Uterus (tissue), 4 donors: ENCODE measurements at places on chromosomes 4 and X. TPM values are rescaled to one million over a fixed set of nuclear protein-coding genes. Genes with fewer than 3 reads are reported as not detected.

AFM gene
- total RNA-seq, result not detected

TIGD2 gene
- 8.4 TPM for total RNA-seq

SPACA5 gene
- not detected for total RNA-seq

- H3K36me3 ChIP-seq, result no peaks in the 10 kb centered on the region
- H3K4me3 ChIP-seq, result no peak overlapping the region
- H3K27ac ChIP-seq, result peak overlapping the region; percentile 75
Measured at GRCh38 chrX:132119283-132119682, 8.5 kb downstream of the FRMD7 start.

GRCh38 chr4:168306476-168306875, 12.1 kb downstream of the DDX60 start:
- no peaks in the 10 kb centered on the region for H3K4me1 ChIP-seq
- H3K27ac ChIP-seq, result no peak overlapping the region
- no peaks in the 10 kb centered on the region for H3K27me3 ChIP-seq
- H3K36me3 ChIP-seq, result no peaks in the 10 kb centered on the region

DNA sequence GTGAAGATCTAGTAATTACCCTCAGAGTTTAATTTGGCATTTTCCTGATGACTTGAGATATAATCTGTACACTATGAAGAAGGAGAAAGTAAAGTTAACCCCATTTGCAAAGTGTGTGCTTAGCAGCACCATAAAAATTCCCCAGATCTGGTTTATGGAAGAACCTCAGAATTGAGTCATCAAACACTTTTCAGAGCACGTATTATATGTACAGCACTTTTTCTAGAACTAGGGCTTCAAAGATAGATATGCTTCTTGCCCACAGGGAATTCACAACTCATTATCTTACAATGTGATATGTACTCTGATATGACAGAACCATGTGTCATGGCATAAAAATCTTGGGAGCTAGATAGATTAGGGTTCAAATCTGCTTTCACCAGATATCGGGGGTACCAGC, 150.9 kb downstream of the SLC10A7 start:
- no peaks in the 10 kb centered on the region for H3K4me1 ChIP-seq
- no peak overlapping the region for H3K27ac ChIP-seq
- DNase-seq, result no peak
- H3K36me3 ChIP-seq, result no peaks in the 10 kb centered on the region
- H3K27me3 ChIP-seq, result no peaks in the 10 kb centered on the region
- no peak overlapping the region for H3K4me3 ChIP-seq

DNA sequence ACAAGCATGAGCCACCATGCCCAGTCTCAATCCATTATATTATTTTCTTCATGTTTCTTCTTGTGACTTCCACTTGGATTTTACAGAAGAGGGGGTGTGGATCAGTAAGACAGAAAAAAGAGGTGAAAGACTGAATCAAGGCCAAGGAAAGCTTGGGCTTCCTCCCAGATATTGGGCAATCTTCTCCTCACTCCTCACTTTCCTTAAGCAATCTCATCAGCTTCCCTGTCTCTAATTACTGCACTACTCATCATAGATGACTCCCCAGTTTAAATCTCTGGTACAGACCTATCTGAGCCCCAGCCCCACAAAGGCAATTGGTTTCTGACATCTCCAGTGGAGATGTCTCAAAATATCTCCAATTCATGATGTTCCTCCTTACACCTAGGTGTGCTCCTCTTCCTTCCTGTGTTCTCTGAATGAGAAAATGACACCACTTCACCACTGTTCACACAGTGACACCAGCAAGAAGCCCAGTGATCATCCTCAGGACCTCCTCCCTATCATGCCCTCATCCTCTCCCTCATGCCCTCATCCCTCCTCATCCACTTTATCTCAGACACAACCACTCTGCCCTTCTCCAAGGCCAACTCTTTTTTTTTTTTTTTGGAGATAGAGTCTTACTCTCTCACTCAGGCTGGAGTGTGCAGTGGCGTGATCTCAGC, 44.8 kb upstream of the HERC6 start:
- peak; percentile 65 for DNase-seq
- peak overlapping the region; percentile 42 for H3K27ac ChIP-seq
- no peaks in the 10 kb centered on the region for H3K36me3 ChIP-seq
- H3K4me1 ChIP-seq, result no peaks in the 10 kb centered on the region
- H3K4me3 ChIP-seq, result no peak overlapping the region
- H3K27me3 ChIP-seq, result no peaks in the 10 kb centered on the region

DNA sequence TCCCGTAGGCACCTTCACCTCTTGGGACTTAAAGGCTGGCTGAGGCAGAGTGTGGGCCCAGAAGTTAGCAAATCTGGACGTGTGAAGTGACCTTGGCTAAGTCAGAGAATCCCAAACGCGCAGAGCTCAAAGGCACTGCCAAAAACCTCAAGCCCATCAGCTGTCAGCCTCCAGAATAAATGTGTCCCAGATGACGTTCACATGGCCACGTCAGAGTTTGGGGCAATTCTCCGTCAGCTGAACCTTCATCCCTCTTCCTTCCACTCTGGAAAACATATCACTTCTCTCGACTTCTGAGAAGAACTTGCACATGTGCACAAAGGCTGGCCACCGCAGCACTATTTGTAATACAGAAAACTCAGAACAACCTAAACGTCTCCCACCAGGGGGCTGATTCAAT, 35.7 kb upstream of the APLN start:
- H3K27ac ChIP-seq, result no peak overlapping the region
- H3K4me1 ChIP-seq, result no peaks in the 10 kb centered on the region
- no peaks in the 10 kb centered on the region for H3K27me3 ChIP-seq
- no peaks in the 10 kb centered on the region for H3K36me3 ChIP-seq
- no peak for DNase-seq

DNA sequence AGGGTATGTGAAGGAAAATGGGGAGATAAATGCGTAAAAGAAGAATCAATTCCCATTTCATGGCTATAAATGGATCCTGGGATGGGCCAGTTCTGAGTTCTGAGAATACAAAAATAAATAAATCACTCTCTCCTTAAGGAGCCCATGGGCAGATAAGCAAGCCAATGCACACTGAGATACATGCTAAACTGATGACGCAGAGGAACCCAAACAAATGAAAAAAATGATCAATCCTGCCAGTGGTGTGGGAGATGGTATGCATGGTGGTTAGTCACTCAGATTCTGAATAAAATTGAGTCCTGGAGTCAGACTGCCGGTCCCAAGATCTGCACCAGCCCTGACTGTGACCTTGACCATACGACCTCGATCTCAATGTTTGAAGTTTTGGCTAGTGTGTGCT, 59.7 kb downstream of the NEIL3 start:
- no peak for DNase-seq
- no peak overlapping the region for H3K4me3 ChIP-seq
- H3K27ac ChIP-seq, result no peak overlapping the region
- H3K4me1 ChIP-seq, result no peaks in the 10 kb centered on the region
- H3K27me3 ChIP-seq, result no peaks in the 10 kb centered on the region

GRCh38 chr4:94976371-94977011, 218.7 kb downstream of the BMPR1B start:
- H3K4me1 ChIP-seq, result no peaks in the 10 kb centered on the region
- H3K4me3 ChIP-seq, result no peak overlapping the region
- no peaks in the 10 kb centered on the region for H3K27me3 ChIP-seq
- DNase-seq, result no peak
- no peaks in the 10 kb centered on the region for H3K36me3 ChIP-seq

GRCh38 chr4:101987623-101988243, 197.2 kb downstream of the BANK1 start:
- no peak for DNase-seq
- H3K27me3 ChIP-seq, result no peaks in the 10 kb centered on the region
- no peaks in the 10 kb centered on the region for H3K4me1 ChIP-seq
- no peaks in the 10 kb centered on the region for H3K36me3 ChIP-seq
